Common myeloid progenitor, CD34-positive (primary cell): ENCODE measurements at places on chromosomes 6 and 20.
A peak's percentile ranks its signal among the peaks of the same experiment; 100 is the strongest.

DNA sequence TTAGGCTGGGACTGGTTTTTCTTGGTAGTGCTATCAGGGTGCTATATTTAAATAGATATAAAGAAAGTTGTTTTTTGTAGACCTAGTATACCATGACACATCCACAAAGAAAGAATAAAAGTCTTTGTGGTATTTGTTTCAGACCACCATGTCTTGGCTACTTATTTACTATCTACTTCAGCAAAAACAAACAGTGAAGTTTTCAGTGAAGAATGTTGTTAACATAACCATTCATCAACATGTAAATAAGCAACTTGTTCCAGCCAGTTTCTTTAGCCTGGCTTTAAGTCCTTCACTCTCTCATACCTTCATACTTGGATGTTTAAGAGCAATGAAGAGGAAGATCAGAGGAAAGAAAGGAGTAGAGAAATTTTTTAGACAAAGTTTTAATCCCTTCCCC is 624.1 kb downstream of the CD109 start:
- no peak for DNase-seq

GRCh38 chr6:23302514-23302913 is 733.1 kb downstream of the HDGFL1 start:
- DNase-seq = peak; percentile 38

DNA sequence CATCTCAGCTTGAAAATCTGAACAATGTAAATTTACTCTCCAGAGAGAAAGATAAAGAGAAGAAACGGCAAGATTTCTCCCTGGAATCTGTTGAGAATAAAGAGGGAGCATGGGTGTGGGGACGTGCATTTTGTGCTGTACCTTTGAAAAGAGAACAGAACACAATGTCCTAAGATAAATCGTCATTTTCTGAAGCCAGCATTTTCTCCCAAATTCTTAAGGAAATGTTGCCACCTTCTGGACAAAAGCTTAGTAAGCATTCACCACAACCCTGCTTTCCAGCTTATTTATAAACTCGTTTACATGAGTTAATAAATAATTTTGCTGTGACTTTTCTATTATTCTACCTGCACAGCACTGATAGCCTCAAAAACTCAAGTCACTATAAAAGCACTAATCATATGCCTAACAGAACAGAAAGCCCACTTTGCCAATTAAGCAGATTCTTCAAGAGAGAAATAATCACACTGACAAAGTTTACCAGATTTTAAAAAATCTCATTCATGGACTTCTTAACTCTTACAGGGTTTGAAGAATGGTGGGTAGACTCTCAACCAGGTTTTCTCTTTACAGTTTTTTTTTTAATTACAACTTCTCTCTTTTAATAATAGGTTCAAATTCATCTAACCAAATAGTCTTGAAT is 155.8 kb downstream of the MBOAT1 start:
- DNase-seq = peak; percentile 73

GRCh38 chr6:142885182-142885867 is 59.7 kb downstream of the HIVEP2 start:
- peak; percentile 96 for DNase-seq

- no peak for DNase-seq
Observed at GRCh38 chr20:63137851-63138415, 78.0 kb downstream of the YTHDF1 start.

- no peak for DNase-seq
Observed at GRCh38 chr6:139392794-139393193, 18.3 kb upstream of the CITED2 start.

DNA sequence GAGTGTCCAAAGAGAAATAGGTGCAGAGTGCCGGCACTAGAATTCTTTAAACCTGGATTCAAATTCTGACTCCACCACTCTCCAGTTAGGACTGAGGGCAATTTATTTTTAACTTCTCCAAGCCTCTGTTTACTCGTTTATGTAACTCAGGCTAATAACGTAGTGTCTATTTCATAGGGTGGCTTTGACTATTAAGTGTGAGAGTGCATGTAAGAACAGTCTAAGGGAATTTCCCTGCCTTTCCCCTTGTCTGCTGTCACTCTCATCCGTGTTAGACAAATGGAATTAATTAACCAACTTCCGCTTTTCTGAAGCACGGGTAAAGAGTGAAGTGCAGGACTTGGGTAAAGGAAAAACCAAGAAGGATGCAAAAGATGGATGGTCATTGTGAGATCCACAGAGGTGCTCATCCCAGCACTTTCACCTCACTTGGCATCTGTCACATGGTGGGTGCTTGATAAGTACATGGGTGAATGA is 4.1 kb upstream of the ZKSCAN8 start:
- DNase-seq = peak; percentile 90

GRCh38 chr6:114576330-114576729 is 233.5 kb upstream of the HS3ST5 start:
- no peak for DNase-seq

- DNase-seq = no peak
Observed at GRCh38 chr6:98498144-98498775, 336.1 kb upstream of the POU3F2 start.

GRCh38 chr6:130862370-130862769 is 35.2 kb downstream of the SMLR1 start:
- no peak for DNase-seq

- no peak for DNase-seq
Observed at GRCh38 chr20:34240693-34241615, at the start of gene ASIP. Gene ASIP (plus strand): TSS chr20:34241423. CDS start chr20:34260375, 18,952 bp downstream.

DNA sequence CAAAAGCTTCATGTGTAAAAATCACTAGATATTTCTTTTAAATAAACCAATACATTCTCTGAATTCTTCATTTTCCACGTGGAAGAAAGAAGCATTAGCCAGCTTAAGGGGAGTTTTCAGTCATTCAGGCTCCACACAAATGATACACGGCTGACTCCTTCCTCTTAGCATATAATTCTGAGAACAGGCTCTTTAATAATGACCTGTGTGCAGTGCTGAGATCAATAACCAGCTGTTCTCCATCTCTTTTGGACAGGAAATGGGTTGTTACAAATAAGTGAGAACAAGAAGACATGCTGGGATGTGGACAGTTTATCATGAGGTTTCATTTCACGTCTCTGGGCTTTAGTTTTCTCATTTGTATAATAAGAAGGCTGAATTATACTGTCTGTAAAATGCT is 146.9 kb upstream of the C6orf118 start:
- DNase-seq = no peak

- no peak for DNase-seq
Observed at GRCh38 chr20:17750722-17751045, 50.9 kb downstream of the BANF2 start.

DNA sequence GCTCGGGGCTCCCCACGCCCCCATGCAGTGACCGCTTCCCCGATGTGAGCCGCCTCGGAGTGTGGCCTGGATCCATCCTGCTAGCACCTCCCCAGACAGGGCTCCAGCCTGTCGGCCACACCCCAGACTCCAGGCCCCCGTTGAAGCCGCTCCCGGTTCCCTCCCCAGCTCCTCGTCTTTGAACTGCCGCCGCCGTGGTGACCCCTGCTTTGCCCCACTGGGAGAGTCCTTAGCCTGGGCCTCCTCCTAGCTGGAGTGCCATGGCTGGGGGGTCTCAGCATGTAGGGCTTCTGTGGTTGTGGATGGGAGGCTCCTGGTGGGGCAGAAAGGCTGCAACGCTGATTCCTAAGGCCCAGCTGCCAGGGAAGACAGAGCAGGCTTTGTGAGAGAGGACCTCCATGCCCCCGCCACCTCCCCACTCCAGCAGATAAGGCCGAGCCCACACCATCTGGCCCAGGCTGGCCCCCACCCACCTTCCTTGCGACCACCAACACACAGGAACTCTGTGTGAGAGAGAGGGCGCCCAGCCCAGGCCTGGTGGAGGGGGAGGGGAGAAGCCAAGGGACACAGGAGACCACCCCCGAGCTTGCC is 11.4 kb downstream of the FOXS1 start:
- DNase-seq = no peak

DNA sequence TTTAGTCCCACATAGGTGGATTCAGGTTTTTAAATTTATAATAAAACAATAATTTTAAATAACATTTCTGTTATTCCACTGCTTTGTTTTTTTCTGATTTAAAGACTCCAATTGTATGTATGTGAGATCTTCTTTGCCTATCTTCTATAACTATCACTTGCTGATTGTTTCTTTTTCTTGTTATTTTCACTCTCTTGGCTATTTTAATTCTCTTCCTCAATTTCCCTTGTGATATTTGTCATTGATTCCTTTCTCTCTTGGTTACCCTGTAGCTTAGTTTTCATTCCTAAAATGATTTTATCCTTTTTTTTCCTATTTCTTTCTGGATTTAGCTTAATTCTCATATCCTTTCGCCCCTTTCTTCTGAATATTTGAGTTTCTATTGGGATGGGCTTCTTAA is 227.3 kb upstream of the TENT5A start:
- DNase-seq = peak; percentile 43

- no peak for DNase-seq
Observed at GRCh38 chr6:167285077-167285770, 5.9 kb upstream of the UNC93A start.

GRCh38 chr6:27049863-27050781 is 197.4 kb upstream of the PRSS16 start:
- no peak for DNase-seq

DNA sequence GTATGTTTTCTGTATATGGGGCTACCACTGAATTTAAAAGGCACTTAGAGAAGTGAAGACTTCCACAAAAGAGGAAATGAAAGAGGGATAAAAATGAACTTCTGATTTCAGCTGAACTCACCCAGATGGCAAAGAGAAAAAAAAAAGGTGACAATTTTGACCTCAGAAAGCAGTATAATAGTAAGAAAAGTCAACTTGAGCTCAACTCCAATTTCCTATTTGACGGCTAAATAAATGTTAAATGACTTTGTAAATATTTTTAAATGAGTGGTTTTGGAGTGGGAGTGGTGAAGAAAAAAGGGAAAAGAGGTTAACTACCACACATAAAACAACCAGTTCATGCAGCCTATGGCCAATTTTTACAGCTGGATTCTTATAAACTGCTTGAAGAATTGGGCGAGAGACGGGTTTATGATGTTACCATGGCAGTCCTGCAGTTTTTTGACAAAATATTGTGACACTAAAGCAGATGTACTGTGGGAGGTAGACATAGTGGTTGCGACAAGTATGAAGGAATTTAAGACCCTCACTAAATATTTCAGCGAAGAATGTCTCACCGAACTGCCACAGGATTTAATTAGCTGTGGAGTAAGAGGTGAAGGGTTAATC is 49.8 kb upstream of the ADTRP start:
- no peak for DNase-seq

- DNase-seq = no peak
Observed at GRCh38 chr6:36777801-36778200, 61.4 kb downstream of the CPNE5 start.

GRCh38 chr6:87308970-87309369 is 13.4 kb upstream of the SMIM8 start:
- no peak for DNase-seq

- DNase-seq = no peak
Observed at GRCh38 chr6:4023240-4023639, 55.7 kb downstream of the FAM217A start.

DNA sequence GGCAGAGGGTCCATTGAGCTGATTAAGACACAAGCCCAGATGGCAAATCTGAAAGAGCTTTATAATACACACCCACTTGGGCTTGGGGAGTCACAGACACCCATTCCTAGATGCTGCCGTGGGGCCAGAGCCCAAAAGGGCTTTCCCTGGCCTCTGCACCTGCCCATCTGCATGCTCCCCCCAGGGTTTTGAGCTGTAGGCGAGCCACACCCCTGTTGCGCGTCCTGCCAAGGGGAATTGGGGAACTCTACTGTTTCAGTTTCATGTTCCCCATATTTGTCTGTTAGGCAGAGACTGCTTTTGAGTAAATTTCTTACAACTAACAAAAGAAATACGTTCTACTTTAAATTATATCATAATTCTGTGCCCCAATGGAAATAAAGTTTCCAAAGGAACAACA is 52.9 kb upstream of the FNDC1 start:
- no peak for DNase-seq

DNA sequence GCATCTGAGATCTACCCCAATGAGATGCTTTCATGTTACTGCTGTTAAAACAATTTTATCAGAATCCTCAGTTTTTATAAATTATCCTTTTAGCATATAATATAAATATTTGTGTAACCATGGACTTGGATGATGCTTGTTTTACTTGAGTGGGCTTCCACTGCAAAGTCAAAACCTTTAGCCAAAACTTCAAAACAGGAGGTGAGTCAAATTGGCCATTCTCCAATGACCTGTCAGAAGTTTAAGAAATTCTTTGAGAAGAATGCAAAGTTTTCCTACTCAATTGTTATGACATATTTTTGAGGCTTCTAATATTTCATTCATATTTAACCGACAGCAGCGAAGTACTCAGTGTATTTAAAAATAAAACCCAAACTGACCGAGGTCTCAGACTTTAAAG is 507.9 kb downstream of the EYS start:
- no peak for DNase-seq

- no peak for DNase-seq
Observed at GRCh38 chr20:16777126-16777525, 29.0 kb downstream of the OTOR start.

DNA sequence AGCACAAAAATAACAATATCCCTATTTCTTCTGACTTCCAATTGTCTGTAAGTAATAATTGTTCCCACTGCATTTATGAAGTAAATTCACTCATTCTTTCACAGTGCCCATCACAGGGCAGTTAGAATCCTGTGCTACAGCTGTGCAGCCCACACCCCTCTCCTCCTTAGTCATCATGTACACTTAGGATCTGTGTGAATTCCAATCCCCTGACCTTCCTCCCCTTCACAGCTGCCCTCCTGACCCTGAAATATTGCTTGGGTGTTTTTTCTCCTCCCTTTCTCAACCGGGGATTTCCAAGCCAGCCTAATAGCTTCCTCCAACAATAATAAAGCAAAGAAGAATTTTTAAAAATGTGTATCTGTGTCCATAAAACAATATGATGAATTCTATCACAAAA is 91.5 kb upstream of the BEND6 start:
- DNase-seq = no peak

GRCh38 chr6:108330806-108331205 is 36.0 kb downstream of the AFG1L start:
- no peak for DNase-seq

- DNase-seq = no peak
Observed at GRCh38 chr6:133001040-133001565, 186.7 kb downstream of the RPS12 start.

DNA sequence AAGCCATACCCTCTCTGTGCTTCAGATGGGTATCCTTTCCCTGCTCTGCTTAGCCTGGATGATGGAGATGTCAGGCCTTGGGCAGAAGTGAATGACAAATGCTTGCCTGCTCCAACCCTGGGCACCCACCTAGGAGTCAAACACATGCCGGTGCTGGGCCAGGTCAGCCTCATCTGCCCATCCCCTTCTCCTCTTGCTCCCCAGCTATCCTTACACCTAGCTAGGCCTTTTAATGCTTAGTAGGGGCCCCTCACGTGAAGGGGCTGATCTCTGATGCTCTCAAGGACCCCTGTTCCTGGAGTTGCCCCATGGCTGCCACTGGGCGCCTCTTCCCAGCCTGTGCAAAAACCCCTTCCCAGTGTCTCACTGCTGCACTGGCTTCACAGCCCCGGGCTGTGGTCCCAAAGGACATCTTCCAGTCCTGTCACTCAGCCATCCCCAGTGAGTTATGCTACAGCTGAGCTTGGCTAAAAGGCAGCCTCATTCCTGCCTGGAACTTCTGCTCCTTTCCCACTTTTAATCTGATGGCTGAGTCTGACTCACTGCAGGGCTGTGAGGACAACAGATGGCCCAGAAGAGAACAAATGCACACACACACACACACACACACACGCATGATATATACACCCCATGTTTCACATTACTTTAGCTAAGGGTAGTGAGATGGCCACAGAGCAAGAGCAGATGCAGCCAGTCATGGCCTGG is 12.8 kb upstream of the SDCBP2 start:
- DNase-seq = no peak

GRCh38 chr20:57457243-57458095 is 66.3 kb downstream of the RBM38 start:
- no peak for DNase-seq

GRCh38 chr6:93453956-93454355 is 34.6 kb upstream of the EPHA7 start:
- no peak for DNase-seq
